ENCODE measurements at places on chromosomes 13 and 19.

- no peak for DNase-seq
Observed at GRCh38 chr13:109707742-109708617, 78.4 kb downstream of the IRS2 start.

GRCh38 chr13:33639626-33640080 is 178.3 kb upstream of the RFC3 start:
- no peak for DNase-seq

- no peak for DNase-seq
Observed at GRCh38 chr13:27918041-27918917, 1.5 kb upstream of the PDX1 start.

- DNase-seq = peak; percentile 42
Observed at GRCh38 chr19:19865750-19866610, at the start of gene ZNF253. Gene ZNF253, plus strand, starts transcription at chr19:19865882. Its CDS starts 115 bp downstream, at chr19:19865997.

GRCh38 chr19:47447470-47448359 is 24.0 kb downstream of the SLC8A2 start:
- no peak for DNase-seq

DNA sequence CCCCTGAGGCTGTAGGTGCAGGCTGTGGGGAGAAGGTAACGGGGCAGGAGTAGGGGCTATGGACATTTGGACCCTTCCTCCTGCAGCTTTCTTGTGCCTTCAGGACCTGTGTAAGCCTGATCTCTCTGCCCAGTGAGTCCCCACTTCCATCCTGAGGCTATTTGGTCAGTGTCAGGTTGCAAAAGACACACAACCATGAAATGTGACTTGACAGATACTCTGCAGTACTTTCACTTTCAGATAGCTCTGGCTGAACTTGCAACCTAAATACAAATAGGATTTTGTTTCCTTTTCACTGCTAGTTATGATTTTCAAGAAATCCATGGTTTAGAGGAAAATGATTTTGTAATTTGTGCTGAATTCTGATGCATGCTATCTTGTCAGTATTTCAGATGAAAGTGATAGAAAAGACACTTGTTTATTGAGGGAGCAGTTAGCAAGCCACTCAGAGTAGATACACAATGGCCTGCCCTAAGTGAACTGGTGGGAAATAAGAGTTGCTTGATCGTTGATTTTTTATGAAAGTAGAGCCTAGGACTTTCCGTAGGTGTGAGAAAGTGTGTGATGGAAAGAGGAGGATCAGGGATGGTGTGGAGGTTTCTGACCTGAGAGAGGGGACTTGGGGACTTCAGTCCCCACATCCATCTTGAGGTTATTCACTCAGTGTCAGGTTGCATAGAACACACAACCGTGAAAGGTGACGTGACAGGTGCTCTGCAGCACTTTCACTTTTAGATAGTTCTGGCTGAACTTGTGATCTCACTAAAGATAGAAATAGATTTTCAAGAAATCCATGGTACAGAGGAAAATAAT is 18.1 kb upstream of the EID2 start:
- DNase-seq = no peak

- DNase-seq = no peak
Observed at GRCh38 chr13:40664350-40665125, 1.9 kb downstream of the FOXO1 start.

DNA sequence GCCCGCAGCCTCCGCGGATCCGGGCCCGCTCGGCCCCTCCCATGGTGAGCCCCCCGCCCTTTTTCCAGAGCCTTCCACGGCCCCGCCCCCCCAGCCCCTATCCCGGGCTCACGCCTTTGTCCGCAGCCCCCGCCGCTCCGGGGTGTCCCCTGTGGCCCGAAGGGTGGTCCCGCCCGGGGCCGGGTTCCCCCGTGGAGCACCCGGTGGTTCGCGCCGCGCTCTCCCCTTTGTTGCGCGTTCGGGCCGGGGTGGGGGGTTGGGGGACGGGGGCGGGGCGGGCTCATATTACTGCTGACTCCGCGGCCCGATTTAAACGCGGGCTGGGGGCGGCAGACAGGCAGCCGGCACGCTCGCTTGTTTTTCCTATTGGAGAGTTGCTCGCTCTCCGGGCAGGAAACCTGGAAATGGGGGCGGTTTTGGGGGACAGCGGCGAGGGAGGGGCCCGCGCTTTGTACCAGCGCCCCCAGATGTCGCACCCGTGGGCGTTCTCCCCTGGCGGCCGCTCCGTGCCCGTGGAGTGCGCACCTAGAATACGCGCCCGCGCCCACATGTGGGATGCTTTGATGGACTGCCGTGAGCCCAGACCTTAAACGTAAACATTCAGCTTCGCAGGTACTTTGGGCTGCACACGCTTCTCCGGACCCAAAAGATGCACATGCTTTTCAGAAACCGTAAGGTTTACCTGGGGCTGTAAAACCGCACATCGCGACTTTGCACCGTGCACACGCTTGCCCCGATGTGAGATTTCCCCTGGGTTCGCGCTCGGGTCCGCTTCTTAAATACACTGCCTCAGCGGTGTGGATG is 699 bp downstream of the PTOV1 start:
- no peak for DNase-seq

DNA sequence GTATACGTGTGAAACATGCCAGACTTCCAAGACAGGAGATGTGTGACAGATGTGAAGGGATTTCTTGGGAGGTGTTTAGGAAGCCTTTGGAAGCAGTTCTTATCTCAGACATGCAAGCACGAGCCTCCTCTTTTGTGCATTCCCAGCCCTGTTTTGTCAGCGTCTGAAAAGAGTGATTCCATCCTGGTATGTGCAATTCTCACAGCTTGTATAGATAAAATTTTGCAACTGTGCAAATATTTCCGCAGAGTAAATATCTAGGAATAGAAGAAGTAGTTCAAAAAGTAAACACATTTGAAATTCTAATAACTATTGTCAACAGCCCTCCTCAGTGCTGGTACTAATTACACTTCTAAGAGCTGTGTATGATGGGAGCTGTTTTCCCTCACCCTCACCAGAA is 72.3 kb upstream of the C1QTNF9B start:
- no peak for DNase-seq

DNA sequence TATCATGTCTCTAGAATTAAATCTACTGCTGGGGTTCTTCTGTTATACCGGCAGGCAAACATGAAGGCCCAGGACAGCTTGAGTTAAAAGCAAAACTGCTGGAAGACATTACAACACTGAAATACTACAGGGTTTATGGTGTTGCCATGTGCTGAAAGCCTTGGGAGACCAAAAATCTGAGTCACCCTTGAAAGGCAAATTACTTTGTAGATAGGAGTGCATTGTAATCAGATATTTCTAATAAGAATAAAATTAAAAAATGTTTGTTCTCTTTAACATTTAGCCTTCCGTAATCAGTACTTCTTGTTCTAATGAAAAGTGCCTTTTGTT is 181.3 kb downstream of the PCDH9 start:
- peak; percentile 16 for DNase-seq

- DNase-seq = no peak
Observed at GRCh38 chr13:96020931-96021330, 32.3 kb downstream of the UGGT2 start.

DNA sequence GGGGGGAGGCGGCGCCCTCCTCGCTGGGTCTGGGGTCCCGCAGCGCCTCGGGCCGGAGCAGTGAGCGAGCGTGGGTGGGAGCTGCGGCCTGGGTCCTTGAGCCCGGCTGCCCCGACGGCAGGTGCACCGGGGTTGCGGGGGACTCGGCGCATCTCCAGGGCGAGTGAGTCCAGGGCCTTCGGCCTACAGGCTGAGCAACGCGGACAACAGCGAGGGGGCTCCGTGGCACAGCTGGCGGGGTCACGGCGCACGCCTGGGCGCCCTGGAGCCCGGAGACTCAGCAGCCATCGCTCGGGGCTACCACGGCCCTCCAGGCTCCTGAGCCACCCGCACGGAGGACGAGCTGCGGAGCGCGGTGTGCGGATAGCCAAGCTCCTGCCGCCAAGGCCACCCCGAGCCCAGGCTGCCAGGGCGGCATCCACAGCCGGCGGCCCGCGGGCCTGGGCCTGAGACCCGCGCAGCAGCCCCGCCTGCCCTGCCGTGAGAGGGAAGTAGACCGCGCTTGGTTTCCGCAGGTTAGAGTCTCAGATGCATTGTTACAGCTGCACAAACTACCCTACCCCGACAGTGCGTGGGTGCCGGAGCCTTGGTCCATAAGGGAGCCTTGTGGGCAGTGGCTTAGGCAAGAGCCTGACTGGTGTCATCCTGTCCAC is 253.9 kb upstream of the SGCG start:
- no peak for DNase-seq

GRCh38 chr13:36973621-36974295 is 25.4 kb downstream of the ALG5 start:
- DNase-seq = no peak

DNA sequence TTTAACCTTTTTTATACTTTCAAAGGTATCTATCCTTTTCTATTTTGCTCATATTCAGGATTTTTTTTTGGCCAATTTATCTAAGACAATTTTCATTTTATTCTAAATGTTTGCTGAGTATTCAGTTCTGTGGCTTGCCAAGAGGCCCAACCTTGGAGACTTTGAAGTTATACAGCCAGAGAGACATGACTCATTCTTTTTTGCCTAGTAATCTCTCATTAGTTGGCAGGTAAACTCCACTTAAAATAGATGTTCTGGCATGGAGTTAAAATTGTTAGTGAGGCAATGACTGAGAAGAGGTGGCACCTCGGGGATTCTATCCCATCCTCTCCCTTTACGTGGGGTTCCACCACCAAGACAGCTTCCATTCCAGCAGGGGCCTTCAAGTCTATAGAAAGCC is 213.8 kb downstream of the KCTD12 start:
- no peak for DNase-seq

GRCh38 chr19:4870025-4870700 is 2.7 kb upstream of the PLIN3 start:
- DNase-seq = peak; percentile 52

DNA sequence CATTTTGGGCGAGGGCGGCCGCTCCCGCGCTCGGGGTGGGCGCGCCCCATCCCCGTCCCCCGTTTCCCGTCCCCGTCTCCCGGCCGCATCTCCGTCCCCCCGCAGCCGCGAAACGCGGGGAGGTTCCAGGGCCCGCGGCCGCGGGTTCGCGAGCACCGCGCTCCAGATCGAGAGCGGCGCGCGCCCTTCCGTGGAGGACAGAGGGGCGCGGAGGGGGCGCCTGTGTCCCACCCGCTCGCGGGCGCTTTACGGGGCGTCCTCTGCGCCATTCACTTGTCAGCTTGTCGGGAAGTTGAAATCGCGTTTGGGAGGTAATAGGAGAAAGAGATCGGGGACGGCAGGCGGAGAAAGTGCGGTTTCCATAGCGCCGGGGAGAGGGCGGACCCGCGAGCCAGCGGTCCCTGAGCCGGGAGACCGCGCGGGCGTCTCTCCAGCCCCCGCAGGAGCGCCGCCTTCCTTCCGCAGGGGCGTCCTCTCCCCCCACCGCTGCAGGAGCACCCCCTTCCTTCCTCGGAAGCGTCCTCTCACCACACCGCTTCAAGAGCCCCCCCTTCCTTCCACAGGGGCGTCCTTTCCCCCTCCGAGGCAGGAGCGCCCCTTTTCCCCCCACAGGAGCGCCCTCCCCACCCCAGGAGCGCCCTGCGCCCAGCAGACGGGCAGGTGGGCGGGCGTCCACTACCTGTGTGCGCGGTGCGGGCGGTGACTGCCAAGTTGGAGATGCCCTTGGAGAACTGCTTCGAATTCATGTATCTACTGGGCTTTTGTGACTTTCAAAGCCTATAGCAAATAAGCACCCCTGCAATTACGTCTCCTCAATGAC is 962 bp upstream of the IRS2 start:
- DNase-seq = no peak

DNA sequence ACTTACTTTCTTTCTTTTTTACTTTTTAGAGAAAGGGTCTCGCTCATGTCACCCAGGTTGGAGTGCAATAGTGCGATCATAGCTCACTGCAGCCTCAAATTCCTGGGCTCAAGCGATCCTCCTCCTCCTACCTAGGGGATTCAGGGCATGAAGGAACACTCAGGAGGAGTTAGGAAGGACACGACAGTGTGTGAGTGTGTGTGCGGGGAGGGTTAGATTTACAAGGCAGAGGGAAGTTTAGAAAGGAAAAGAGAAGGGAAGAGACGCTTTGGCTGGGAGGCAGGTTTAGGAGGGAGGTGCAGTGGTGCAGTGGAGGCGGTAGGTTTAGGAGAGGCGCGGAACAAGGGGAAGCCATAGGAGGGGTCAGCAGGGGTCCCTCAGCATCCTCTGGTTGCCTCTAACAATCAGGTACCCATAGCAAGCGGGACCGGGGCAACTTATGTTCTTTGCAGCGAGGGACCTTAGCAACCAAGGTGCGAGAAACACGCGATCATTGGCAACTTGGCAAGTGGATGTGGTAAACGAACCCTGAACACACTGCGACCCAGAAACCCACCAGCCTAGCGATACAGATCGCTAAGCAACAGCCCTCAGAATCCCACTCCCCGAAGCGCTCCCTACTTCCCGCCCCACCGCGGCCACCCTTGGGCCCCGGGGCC is 501 bp downstream of the SIRT2 start:
- DNase-seq = no peak

DNA sequence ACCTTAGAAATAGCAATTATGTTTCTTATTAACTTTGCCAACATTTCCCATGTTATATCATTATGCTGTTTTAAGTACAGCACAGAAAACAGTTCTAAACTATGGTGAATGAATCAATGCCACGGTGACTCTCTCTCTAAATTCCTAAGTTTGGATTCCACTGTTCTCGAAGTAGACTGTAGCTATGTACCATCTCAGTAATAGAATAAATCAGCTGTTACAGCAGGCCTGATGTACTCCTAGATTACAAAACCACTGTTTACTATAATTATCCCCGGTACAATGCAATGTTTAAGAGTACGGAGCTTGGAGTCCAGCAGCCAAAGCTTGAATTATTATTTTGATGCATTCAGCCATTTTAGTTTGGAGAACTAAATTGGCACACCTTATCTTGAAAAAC is 476.3 kb upstream of the SLITRK1 start:
- DNase-seq = no peak

DNA sequence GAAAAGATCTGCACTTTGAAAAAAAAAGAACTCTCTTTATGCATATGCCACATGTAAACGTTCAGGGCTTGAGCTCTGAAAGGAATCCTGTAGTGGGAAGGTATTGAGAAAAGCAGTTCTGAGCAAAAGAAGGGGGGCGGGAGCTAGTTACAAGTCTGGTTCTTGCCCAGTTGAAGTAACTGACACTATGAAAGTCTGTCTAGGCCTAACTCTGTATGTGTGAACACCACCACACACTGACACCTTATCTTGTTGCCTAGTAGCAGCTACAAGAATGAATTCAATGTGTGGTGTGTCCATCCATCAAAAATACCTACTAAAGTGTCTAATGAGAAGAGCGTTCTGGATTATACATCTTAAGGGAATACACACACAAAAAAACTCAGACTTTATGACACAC is 820.6 kb downstream of the DIAPH3 start:
- no peak for DNase-seq
